ENCODE measurements at places on chromosomes 12 and 14. TPM values are rescaled to one million over a fixed set of nuclear protein-coding genes. Genes with fewer than 3 reads are reported as not detected.

GRCh38 chr12:7638760-7639555 lies 26.8 kb downstream of the APOBEC1 start:
- no peaks in the 10 kb centered on the region for H3K36me3 ChIP-seq
- no peaks in the 10 kb centered on the region for H3K27me3 ChIP-seq
- H3K27ac ChIP-seq: peak overlapping the region; percentile 18
- DNase-seq: peak; percentile 86
- no peaks in the 10 kb centered on the region for H3K4me1 ChIP-seq
- peak overlapping the region; percentile 41 for H3K4me3 ChIP-seq

DNA sequence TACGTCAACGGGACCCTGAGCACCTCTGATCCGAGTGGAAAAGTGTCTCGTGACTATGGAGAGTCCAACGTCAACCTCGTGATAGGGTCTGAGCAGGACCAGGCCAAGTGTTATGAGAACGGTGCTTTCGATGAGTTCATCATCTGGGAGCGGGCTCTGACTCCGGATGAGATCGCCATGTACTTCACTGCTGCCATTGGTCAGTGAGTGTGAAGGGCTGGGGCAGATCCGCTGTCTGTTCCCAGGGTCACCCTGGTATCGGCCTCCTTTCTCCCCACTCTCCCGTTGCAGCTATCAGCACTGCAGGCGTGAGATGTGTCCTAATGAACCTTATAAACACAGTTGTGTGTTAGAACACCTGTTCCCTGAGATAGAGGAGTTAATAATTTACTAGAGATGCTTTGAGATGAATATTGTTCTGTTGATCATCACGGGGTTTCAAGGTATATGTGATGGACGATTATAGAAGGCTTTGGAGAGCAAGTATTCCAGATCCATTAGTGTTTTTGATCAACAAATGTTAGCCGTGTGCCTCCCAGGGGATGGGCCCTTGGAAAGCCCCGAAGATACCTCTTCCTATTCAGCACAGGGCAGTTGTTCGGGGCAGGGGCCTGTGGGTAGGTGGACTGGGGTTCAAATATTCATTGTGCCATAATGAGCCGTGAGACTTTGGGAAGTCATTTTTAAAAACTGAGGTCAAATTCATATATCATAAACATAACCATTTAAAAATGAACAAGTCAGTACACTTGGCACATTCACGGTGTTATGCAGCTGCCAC lies 33.6 kb downstream of the ADGRD1 start:
- H3K27ac ChIP-seq: no peak overlapping the region
- H3K4me1 ChIP-seq: no peaks in the 10 kb centered on the region
- H3K4me3 ChIP-seq: no peak overlapping the region
- no peaks in the 10 kb centered on the region for H3K27me3 ChIP-seq

- H3K36me3 ChIP-seq: peaks cover 21% of the 10 kb centered on the region
- H3K4me1 ChIP-seq: peaks cover 5% of the 10 kb centered on the region
Measured at GRCh38 chr12:52903855-52904508, 894 bp downstream of the KRT8 start.

MAP1LC3B2 gene
- total RNA-seq: 1.1 TPM

ADAMTS20 gene
- not detected for total RNA-seq

ULK1 gene
- total RNA-seq: 20.5 TPM

- no peaks in the 10 kb centered on the region for H3K4me1 ChIP-seq
- no peak overlapping the region for H3K4me3 ChIP-seq
- peak; percentile 46 for DNase-seq
- no peak overlapping the region for H3K27ac ChIP-seq
- no peaks in the 10 kb centered on the region for H3K27me3 ChIP-seq
- H3K36me3 ChIP-seq: no peaks in the 10 kb centered on the region
Measured at GRCh38 chr14:105894978-105895881, 368.8 kb downstream of the TMEM121 start.

SLCO1C1 gene
- 0.41 TPM for total RNA-seq

DNA sequence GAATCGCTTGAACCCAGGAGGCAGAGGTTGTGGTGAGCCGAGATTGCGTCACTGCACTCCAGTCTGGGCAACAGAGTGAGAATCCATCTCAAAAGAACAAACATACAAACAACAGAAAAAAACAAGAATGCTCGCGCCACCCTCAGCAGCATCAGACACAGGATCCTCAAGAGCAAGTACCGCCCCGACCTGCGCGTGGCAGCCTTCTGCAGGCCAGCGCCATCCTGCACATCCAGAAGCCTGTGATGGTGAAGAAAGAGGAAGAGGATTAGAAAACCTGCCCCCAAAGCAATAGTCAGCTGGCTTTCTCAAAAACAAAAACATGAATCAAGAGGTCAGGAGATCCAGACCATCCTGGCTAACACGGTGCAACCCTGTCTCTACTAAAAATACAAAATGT lies 30.0 kb upstream of the EID3 start:
- H3K4me1 ChIP-seq: no peaks in the 10 kb centered on the region
- no peak overlapping the region for H3K4me3 ChIP-seq
- DNase-seq: no peak
- H3K36me3 ChIP-seq: no peaks in the 10 kb centered on the region

GRCh38 chr12:92331383-92331782 lies 185.7 kb upstream of the BTG1 start:
- no peaks in the 10 kb centered on the region for H3K4me1 ChIP-seq
- H3K4me3 ChIP-seq: no peak overlapping the region
- H3K27ac ChIP-seq: no peak overlapping the region
- H3K27me3 ChIP-seq: no peaks in the 10 kb centered on the region
- DNase-seq: no peak
- H3K36me3 ChIP-seq: no peaks in the 10 kb centered on the region

GRCh38 chr12:120276734-120277133 lies 11.2 kb upstream of the PXN start:
- no peaks in the 10 kb centered on the region for H3K36me3 ChIP-seq
- H3K4me1 ChIP-seq: no peaks in the 10 kb centered on the region
- H3K4me3 ChIP-seq: no peak overlapping the region
- H3K27me3 ChIP-seq: no peaks in the 10 kb centered on the region
- no peak overlapping the region for H3K27ac ChIP-seq
- DNase-seq: no peak

FAM186B gene
- not detected for total RNA-seq

- DNase-seq: no peak
- H3K27me3 ChIP-seq: no peaks in the 10 kb centered on the region
- H3K27ac ChIP-seq: peak overlapping the region; percentile 33
- H3K4me1 ChIP-seq: peaks cover 10% of the 10 kb centered on the region
- no peaks in the 10 kb centered on the region for H3K36me3 ChIP-seq
Measured at GRCh38 chr12:64039281-64039871, 182.7 kb downstream of the KICS2 start.

DNA sequence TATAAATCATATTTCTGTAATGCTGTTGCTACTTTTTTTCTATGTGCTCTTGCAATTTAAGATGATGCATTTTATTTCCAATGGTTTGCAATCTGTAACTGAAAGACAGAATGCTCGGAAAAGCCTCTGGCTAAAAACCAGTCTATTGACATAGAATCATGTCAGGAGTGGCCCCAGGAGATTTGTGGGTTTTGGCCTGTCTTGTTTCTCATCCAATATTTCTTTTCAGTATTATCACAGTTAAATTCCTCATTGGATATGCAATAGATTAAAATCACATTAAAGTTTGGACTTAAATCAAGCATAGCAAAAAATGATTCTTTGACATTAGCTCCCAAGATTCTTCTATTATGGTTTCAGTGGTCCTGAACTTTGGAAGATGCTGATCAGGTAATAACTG lies 19.1 kb upstream of the SLC38A2 start:
- peaks cover 35% of the 10 kb centered on the region for H3K4me1 ChIP-seq
- no peak overlapping the region for H3K4me3 ChIP-seq
- DNase-seq: no peak
- H3K36me3 ChIP-seq: no peaks in the 10 kb centered on the region
- no peaks in the 10 kb centered on the region for H3K27me3 ChIP-seq

GRCh38 chr12:109871668-109872314 lies 8.6 kb downstream of the GLTP start:
- no peak for DNase-seq
- H3K27me3 ChIP-seq: no peaks in the 10 kb centered on the region
- H3K27ac ChIP-seq: no peak overlapping the region
- H3K4me3 ChIP-seq: no peak overlapping the region
- peaks cover 9% of the 10 kb centered on the region for H3K36me3 ChIP-seq
- no peaks in the 10 kb centered on the region for H3K4me1 ChIP-seq

DNA sequence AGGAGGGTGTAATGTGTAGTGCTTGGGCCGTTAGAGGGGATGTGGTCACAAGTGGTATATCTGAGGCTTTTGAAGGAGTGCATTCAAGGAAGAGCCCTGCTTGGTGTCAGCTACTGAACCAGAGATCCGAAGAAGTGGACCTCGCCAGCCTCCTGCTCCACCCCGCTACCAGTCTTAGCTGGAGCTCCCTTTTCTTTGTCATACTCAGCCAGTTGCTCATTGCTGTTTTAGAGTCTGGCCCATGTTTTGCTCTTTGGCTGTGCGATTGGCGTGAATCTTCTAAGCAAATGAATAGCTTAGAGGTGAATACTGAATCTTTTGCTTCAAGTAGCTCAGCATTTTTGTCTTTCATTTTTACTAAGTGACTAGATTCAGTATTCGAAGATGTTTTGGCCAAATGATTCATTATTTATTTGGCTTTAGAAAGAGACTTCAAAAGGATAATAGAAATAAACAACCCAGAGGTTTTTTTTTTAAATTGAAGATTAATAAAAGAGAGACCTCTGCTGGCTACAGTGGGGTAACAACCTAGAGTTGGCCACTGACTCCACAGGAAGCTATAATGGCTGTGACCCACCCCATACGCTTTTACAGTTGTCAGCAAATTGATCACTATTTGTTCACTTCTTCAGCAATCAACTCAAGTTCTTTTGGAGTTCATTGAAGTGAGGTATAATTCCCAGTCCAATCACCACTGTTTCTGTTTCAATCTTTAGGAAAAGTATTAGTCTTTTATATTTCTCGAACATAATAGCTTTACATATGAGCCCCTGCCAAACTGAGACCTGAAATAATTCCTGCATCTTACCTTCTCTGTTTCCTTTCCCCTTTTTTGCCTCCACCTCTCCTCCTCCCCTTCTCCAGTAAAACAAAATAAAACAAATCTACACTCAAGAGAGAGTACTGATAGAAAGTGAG lies 19.9 kb downstream of the CDKN1B start:
- DNase-seq: no peak
- H3K36me3 ChIP-seq: no peaks in the 10 kb centered on the region
- peak overlapping the region; percentile 71 for H3K27ac ChIP-seq
- H3K4me1 ChIP-seq: peaks cover 21% of the 10 kb centered on the region
- peak overlapping the region; percentile 13 for H3K4me3 ChIP-seq
- no peaks in the 10 kb centered on the region for H3K27me3 ChIP-seq

DNA sequence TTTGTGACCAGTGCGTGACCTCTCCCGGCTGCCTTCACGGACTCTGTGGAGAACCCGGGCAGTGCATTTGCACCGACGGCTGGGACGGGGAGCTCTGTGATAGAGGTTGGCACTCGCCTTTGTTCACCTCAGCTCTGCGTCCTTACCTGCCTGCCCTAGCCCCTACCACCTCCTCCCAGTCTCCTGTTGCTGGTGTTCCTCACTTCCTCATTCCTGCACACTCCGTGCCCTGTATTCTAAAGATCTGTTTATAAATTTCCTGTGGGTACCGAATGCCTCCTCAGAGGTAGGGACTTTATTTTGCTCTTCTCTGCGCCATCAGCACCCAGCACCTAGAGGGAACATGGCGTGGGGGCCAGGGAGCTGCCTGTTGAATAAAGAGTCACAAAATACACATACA lies 2.3 kb downstream of the DLK1 start:
- H3K27me3 ChIP-seq: peaks cover 41% of the 10 kb centered on the region
- H3K4me1 ChIP-seq: no peaks in the 10 kb centered on the region
- no peak for DNase-seq
- no peak overlapping the region for H3K4me3 ChIP-seq

KSR2 gene
- total RNA-seq: 1.1 TPM

LRP1 gene
- total RNA-seq: 147 TPM

- no peak overlapping the region for H3K27ac ChIP-seq
- H3K36me3 ChIP-seq: no peaks in the 10 kb centered on the region
- no peak overlapping the region for H3K4me3 ChIP-seq
- no peak for DNase-seq
- H3K27me3 ChIP-seq: no peaks in the 10 kb centered on the region
Measured at GRCh38 chr12:55420307-55420962, 5.6 kb upstream of the OR6C76 start.

GRCh38 chr12:65622056-65622455 lies 202.2 kb upstream of the HMGA2 start:
- no peak overlapping the region for H3K4me3 ChIP-seq
- no peak overlapping the region for H3K27ac ChIP-seq
- no peak for DNase-seq
- H3K36me3 ChIP-seq: no peaks in the 10 kb centered on the region
- H3K4me1 ChIP-seq: no peaks in the 10 kb centered on the region

FOXA1 gene
- not detected for total RNA-seq

DNA sequence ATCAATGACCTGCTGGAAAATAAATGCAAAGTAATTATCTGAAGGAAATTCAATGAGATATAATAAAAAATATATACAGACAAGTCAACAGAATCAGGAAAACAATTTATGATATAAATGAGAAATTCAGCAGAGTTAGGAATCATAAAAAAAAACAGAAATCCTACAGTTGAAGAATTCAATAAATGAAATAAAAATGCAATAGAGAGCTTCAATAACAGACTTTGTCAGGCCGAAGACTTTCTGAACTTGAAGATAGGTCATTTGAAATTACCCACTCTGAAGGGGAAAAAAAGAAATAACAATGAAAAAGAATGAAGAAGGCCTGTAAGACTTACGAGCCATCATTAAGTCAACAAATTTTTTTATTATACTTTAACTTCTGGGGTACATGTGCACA lies 15.5 kb upstream of the GARIN2 start:
- DNase-seq: no peak
- no peak overlapping the region for H3K4me3 ChIP-seq
- H3K36me3 ChIP-seq: no peaks in the 10 kb centered on the region

OVCH1 gene
- 0.16 TPM for total RNA-seq

DNA sequence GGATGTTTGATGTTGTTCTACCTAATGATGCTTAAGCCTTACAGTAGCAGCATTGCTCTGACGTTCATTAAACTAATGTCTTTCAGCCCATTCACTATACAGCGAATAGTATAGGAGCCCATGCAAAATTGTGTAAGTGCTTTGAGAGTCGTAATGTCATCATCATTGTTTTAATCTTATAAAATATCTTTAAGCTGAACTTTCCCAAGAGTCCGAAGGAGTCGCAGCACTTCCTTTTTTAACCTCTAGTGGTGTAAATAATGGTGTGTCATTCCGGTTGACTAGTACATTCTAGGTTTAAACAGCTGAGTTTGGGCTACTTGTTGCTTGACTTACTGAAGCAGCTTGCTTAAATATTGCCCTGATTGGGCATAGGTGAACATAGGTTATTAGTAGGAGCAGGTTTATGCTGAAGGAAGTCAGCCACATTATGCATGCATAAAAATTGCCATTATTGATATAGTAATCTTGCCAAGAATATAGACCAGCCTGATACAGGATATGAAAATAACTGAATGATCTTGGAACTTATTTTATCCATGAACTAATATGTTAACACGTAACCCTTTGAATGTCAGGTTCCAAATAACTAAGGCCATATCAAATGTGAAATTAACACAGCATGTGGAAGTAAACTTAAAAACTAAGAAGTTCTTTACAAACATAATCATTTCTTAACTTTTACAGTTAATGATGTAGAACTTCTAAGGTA lies 2.6 kb downstream of the WNK1 start:
- peak overlapping the region; percentile 99 for H3K27ac ChIP-seq
- H3K27me3 ChIP-seq: no peaks in the 10 kb centered on the region
- H3K4me3 ChIP-seq: peak overlapping the region; percentile 94
- no peak for DNase-seq
